Head of caudate nucleus (tissue), 42 donors: ENCODE measurements at places on chromosomes 13 and 19.

- DNase-seq, result no peak
Measured at GRCh38 chr19:45175515-45176345, 2.3 kb downstream of the TRAPPC6A start.

GRCh38 chr19:31110336-31110735, 238.9 kb downstream of the TSHZ3 start:
- DNase-seq, result no peak

GRCh38 chr19:40466219-40466984, 399 bp upstream of the SPTBN4 start:
- peak; percentile 90 for DNase-seq

- no peak for DNase-seq
Measured at GRCh38 chr13:46720189-46720588, 76.8 kb downstream of the ESD start.

DNA sequence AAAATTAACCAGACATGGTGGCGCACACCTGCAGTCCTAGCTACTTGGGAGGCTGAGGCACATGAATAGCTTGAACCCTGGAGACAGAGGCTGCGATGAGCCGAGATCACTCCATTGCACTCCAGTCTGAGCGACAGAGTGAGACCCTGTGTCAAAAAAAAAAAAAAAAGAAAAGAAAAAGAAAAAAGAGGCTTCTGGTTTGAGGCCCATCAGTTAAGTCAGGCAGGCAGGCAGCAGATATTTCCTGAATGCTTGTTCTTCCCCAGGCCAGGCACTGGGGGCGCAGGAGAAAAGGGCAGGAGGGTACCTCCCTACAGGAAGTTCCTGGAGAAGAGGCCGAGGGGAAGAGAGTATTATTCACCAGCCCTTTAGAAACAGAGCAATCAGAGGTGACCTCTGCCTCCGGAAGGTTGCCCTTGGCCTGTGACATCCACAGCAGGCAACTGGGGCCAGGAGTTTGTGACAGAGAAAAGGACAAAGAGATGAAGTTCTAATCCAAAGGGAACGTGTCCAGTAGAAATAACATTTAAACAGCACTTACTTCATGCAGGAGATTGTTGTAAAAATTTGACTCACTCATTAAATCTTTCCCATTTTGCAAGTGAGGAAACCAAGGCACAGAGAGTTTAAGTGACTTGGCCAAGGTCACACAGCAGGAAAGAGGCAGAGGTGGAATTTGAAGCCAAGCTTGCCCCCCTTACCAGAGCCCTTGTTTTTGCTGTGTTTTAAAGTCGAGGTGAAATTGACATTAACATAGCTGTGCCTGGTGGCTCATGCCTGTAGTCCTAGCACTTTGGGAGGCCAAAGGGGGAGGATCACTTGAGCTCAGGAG, 4.3 kb upstream of the RLN3 start:
- DNase-seq, result no peak

GRCh38 chr13:25882466-25883357, 169.1 kb downstream of the SHISA2 start:
- no peak for DNase-seq

- DNase-seq, result no peak
Measured at GRCh38 chr13:50629966-50630365, 213.5 kb downstream of the DLEU7 start.

- no peak for DNase-seq
Measured at GRCh38 chr13:29589234-29589633, 6.3 kb downstream of the SLC7A1 start.

DNA sequence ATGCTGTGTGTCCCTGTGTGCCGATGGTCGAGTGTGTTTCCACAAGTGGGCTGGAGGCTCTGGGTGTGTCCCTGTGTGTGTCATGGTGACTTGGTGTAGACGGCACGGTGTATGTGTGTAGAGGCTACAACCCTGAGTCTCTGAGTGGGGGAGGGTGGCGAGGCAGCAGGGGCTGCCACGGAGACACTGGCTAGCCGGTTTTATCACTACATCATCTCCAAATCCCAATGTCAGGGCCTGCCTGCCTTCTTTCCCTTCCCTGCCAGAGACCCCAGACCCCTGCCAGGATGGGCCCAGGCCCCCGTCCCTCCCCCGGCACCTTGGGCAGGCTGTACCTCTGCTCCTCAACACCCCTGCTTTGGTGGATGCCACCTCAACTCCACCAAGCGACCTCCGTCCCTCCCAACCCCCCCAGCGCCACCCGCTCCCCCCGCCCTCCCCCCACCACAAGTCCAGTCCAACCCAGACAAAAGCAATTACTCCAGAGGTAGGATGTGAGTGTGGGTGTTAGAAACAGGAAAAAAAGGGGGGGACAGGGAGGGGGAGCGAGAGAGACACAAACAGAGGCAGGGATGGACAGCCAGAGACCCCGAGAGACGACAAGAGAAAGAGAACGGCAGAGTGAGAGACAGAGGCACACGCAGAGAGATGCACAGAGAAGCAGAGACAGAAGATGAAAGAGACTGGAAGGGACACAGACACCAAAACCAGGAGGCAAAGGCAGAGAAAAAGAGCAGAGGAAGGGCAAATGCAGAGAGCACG, 21.6 kb upstream of the POU2F2 start:
- DNase-seq, result no peak

DNA sequence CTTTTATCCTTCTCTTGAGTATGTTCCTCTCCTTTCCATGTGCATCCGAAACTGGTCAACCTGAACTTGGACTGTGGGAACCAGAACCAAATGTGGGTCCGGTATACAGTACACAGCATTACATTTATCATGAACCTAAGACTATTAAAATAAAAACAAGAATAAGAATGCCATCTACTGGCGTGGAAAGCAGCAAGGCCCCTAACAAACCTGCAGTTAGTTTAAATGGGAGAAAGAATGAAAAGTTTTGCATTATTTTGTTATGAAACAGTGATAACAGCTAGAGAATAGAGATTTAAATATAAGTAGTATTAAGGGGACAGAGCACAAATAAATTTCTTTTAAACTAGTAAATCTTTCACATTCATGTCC, 159.5 kb downstream of the RBM26 start:
- DNase-seq, result no peak

GRCh38 chr13:94620286-94620896, 18.7 kb downstream of the GPR180 start:
- DNase-seq, result no peak

- DNase-seq, result peak; percentile 5
Measured at GRCh38 chr13:35630551-35631275, 154.2 kb upstream of the MAB21L1 start.

GRCh38 chr19:42683917-42684513, 56.3 kb downstream of the PSG3 start:
- no peak for DNase-seq

GRCh38 chr19:20039203-20039723, at the start of gene ZNF682:
Gene ZNF682, minus strand, starts transcription at chr19:20039505. Its CDS starts 160 bp downstream, at chr19:20039345.
- DNase-seq, result peak; percentile 96

DNA sequence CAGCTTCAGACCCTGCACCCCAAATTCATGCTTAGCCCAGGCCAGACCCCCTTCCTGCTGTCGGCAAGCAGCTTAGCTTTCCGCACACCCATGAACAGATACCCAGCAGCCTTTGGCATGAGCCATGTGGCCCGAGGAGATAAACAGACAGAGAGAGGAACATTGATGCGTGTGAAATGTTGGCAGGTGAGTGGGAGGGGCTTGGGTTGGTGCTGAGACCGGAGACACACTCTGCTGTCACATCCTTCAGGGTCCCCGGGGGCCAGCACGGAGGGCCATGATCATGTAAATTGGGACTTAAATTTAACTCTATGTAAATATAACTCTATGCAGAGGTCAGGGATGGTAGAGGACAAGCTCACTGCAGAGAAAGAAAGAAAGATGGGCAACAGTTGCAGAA, 1.5 kb downstream of the CD22 start:
- no peak for DNase-seq

DNA sequence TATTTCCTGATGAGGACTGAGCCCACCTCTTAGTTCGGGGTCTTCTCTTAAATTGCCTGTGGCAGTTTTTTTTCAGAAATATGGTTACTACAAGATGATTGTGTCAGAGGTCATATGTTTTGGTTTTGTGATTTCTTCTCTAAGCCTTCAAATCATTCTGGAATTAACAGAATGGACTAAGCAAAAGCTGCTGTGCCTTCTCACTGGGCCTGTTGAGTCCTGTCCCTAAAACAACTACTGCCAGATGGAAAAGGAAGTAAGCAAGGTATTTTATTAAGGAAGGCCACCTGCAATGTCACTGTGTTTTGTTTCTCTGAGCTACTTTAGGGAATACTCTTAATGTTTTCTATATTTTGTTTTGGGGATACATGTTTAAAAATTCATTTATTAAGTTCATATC, 470.8 kb downstream of the PCDH20 start:
- DNase-seq, result no peak

DNA sequence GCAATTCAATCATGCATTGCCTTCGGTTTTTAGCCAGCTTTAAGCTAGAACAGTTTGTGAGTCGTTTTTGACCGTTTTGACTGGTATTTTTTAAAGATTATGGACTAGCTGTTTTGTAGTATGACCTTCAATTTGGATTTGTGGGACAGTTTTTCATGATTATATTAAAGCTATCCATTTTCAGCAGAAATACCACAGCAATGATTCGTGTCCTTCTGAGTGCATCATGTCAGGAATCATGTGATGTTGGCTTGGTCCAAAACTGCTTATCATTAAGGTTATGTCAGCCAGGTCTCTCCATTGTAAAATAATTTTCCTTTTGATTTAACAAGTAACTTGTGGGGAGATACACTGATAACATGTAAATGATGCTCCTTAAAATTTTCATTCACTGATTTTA, 229.0 kb downstream of the POSTN start:
- DNase-seq, result no peak

DNA sequence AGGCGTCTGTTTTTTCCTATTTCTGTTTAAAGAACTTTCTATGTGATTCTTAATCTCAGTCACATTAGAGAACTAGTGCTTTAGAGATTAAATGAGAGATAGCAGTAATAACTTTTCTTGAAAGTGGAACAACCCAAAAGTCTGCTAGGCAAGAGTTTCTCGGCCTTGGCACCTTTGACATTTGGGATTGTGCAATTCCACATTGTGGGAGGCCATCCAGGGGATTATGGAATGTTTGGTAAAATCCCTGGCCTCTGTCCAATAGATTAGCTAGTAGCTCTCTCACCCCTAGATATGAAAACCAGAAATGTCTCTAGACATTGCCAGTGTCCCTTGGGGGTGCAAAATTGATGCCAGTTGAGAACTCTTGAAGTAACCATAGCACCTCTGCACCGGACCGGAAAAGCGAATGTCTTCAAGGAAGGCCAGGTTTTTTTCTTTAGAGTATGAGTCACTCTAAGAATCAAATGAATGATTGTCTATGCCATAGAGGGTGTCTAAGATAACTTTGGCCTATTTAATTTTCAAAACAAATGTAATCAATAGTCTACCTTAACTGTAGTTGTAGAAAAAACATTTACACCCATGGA, 45.0 kb upstream of the IL17D start:
- no peak for DNase-seq

GRCh38 chr19:52095172-52096014, at the start of gene ZNF841:
Gene ZNF841, minus strand, starts transcription at chr19:52095765. Its CDS starts 10,964 bp downstream, at chr19:52084801.
- peak; percentile 97 for DNase-seq

GRCh38 chr19:1211494-1212234, 6.1 kb downstream of the STK11 start:
- DNase-seq, result no peak

DNA sequence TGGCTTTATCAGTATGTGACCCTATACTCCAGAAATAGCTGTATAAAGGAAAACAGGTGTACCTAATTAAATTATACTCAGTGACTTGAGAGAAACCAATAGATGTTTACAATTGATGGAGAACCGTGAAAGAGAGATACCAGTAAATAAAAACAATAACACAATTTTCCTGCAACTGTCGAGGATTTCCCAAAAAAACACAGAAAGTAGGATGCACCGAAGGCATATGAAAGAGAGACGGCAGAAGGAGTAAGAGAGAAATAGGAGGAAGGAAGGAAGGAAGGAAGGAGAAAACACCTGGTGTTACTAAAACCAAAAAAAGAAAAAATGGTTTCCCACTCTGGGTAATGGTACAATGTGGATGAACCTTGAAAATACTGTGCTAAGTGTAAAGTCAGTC, 6.8 kb upstream of the ZNF229 start:
- no peak for DNase-seq

GRCh38 chr19:47226426-47227351, 4.3 kb downstream of the BBC3 start:
- peak; percentile 41 for DNase-seq

GRCh38 chr13:74975111-74975510, 506.9 kb downstream of the TBC1D4 start:
- DNase-seq, result no peak

DNA sequence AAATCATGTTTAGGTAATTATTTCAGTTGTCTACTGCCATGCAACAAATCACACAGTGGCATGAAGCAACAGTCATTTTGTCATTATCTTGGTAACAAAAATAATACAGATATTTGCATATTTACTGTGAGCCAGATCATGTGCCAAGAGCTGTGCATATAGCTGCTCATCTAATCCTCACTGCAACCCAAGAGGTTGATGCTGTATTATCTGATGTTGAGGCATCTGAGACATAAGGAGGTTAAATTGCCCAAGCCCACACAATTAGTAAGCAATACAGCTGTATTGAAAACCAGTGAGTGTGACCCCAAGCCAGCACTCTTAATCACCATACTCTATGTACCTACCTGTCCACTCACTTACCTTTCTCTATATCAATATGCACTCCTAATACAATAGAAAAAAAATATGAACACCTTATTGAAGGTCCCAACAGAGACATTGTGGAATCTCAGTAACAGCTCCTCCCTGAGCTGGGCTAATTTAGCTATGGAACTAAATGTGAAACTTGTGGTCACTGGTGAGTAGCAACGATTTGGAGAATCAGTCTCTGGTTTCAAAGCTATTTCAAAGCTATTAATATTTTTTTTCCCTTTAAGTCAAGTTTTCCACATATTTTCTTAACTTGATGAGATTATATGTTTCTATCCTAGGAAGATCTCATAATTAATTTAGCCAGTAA, 185.2 kb downstream of the KLF12 start:
- DNase-seq, result no peak

DNA sequence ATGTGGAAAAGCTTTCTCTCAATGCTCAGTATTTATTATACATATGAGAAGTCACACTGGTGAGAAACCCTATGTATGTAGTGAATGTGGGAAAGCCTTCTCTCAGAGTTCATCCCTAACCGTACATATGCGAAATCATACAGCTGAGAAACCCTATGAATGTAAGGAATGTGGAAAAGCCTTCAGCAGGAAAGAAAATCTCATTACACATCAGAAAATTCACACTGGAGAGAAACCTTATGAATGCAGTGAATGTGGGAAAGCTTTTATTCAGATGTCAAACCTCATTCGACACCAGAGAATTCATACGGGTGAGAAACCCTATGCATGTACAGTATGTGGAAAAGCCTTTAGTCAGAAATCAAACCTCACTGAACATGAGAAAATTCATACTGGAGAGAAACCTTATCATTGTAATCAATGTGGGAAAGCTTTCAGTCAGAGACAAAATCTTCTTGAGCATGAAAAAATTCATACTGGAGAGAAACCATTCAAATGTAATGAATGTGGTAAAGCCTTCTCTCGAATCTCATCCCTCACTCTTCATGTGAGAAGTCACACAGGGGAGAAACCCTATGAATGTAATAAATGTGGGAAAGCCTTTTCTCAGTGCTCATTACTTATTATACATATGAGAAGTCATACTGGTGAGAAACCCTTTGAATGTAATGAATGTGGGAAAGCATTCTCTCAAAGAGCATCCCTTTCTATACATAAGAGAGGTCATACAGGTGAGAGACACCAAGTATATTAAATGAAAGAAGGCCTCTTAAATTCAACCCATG, 34.4 kb downstream of the ZNF568 start:
- DNase-seq, result no peak

GRCh38 chr13:107422421-107422820, 792.9 kb downstream of the LIG4 start:
- DNase-seq, result no peak
